NCI-H1105 treated with DMSO at 0.1 percent for 48 hours (cell line): ENCODE measurements at places on chromosomes 12 and 14.

DNA sequence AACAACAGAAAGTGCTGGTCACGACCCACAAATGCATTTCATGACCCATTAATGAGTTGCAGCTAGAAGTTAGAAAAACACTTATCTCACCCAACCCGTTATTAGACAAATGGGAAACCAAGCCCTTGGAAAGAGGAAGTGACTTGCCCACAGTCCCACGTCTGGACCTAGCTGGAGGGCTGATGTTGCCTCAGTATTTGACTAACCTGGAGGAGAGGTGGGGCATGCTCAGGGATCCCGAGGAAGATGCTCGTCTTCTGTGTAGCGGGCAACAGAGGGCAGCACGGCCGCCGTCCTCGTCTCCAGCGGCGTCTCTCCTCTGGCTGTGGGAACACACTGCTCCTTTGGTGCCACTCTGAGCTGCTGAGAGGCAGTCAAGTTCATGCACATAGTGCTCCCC is 12.7 kb downstream of the CCND2 start:
- DNase-seq: no peak

DNA sequence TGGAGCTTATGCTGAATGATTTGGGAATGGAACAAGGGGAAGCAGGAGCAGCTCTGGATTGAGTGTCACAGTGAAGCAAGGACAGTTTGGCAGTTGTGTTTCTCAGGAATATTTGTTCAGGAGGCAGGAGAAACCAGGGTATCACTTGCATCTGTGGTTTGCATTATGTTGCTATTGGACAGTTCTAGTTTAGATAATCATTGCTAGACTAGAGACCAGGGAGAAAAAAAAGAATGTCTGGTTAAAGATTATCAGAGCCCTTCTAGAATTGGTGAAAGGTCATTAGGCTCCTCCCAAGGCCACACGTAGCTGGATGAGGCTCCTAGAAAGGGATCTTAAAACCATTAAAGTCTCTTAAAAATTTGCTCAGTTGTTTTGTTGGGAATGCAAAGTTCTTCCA is 17.0 kb upstream of the SRSF5 start:
- DNase-seq: no peak

DNA sequence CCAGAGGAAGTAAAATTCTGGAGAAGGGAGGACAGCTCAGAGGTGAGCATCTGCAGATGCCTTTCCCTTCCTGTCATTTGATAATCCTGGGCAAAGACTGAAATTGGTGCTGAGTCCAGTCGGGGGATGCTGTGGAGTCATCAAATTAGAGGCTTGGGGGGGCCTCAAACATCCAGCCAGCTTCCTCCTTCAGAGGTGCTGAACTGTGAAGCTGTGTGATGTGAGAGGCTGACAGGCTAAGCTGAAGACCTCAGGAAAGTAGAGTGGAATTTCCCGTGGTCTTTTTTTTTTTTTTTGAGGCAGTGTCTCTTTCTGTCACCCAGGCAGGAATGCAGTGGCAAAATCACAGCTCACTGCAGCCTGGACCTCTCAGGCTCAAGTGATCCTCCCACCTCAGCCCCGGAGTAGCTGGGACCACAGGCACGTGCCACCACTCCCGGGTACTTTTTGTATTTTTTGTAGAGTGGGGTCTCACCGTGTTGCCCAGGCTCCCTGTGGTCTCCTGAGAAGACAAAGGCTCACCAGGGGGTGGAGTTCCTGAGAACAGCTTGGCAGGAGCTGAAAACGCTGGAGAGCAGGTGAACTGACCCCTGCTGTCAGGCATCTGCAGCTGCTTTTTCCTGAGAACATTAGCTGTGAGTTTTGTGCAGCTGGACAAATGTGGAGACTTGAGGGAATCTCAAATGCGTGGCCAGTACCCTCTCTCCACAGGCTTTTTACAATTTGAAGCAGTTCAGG is 6.1 kb upstream of the TCL1B start:
- no peak for DNase-seq

GRCh38 chr12:9634177-9634803 is 26.6 kb upstream of the KLRB1 start:
- no peak for DNase-seq

DNA sequence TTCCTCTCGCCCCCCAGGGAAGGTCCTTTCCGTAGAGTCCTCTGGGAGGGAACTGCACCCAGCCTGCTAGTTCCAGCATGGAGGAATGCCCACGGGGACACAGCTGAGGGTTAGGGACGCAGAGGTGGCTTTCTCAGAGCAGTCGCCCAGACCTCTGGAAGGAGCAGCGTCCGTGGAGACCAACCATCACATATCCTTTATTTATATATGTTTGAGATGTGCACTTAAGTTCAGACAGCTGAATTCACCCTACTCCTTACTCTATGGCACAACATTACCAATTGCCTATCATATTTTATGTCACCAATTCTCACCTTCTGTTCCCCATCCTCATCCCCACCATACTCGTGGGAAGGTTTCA is 305.6 kb upstream of the DIO3 start:
- DNase-seq: no peak

GRCh38 chr14:56666294-56666693 is 86.7 kb downstream of the TMEM260 start:
- DNase-seq: no peak
